ENCODE measurements at places on chromosomes 2 and 18.

DNA sequence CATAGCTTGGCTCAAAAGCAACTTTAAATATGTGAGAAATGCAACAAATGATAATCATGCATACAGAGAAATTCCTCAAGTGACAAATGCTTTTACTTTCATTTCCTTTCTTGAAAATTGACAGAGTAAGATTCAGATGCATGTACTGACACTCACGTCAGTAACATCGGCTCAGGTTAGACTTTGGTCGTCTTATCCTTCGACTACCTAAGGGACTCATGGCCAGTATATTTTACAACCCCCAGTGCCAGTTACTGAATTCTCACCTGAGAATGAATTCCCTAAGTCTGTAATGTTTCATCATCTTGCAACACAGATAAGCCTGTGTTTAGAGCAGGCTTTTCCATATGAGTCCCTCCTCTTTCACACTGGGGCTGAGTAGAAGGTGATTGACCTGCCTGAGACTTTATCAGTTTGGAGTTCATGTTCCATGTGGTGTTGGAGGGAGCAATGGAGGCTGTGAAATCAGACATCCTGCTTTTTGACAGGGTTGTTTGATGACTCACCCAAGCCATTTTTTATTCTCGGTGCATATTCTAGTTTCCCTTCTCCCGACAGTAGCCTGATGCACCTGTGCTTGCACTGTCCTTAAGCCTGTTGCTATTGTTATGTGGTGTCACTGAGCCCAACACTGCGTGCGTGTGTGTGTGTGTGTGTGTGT is 30.5 kb upstream of the ATP8B1 start:
- no peak for DNase-seq

GRCh38 chr2:182852801-182853200 is 13.6 kb downstream of the FRZB start:
- no peak for DNase-seq

GRCh38 chr2:121052023-121052422 is 233.0 kb downstream of the TFCP2L1 start:
- DNase-seq, result no peak

DNA sequence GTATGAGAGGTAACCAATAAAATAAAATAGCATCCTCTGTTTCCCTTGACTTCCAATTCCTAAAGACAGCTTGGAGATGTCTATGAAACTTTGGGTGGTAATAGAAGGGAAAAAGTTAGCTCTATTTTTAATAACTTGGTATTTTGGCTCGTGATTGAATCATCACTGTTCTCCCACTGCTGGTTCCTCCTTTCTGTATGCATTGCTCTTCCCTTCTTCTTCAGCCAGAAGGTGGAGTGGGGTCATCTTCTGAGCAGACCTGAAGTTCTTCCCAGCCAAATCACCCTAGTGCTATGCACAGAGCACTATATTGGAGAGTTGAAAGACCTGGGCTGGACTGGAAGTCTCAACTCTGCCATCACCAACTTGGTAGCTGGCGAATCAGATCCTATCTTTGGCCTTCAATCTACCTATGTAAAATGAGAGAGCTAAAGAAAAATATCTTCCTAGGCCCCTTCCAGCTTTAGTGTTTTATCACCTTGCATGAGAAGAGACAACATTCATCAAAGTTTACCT is 54.1 kb downstream of the CPO start:
- DNase-seq, result no peak

- DNase-seq, result no peak
These were observed 322.4 kb downstream of the PTPRM start for GRCh38 chr18:7889515-7889914.

- DNase-seq, result no peak
These were observed 93.9 kb downstream of the MGAT5 start for GRCh38 chr2:134347756-134348155.

- no peak for DNase-seq
These were observed 7.3 kb upstream of the IL1B start for GRCh38 chr2:112843836-112844235.

DNA sequence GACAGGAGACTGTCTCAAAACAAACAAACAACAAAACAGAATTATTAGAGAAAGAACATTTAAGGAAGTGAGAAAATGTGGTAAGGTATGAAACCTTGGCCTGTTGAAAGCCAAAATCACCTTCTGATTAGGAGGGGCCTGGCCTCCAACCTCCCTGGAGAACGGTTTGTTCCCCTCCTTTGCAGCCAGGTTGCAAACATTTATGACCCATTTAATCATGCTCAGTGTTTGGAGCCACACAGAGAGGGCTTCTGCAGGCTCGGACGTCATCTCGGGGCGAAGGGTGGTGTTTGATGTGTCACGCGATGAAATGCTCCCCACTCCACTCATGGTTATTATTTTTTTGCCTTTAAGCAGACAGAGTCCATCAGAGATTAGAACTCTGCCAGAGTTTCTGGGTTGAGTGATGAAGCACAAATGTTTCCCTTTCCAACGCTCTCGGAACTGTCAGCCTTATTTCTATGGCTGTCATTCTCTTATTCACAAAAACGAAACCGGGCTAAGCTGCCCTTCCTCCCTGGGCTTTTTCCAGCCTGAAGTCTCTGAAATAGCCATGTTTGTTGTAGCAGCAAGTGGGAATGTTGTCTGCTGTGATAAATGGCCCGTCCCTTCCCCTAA is 33.6 kb upstream of the ROCK2 start:
- no peak for DNase-seq

- DNase-seq, result no peak
These were observed 1.2 kb upstream of the ME2 start for GRCh38 chr18:50877545-50878265.

- no peak for DNase-seq
These were observed 98.1 kb downstream of the CRIM1 start for GRCh38 chr2:36453652-36454051.

DNA sequence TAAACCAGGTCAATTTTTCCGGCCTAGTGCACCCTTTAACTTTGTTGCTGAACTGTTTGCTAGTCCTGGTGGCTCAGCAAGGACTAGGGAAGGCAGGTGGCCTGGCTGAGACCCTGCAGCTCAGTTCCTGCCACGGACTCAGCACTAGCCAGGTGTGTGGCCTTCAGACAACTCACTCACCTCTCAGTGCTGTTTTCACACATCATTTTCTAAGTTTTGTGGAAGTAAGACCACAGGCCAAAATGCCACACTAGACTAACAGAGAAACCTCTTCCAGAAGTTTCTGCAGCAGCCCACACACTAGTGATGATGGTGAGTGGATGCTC is 65.9 kb upstream of the SLC1A4 start:
- DNase-seq, result no peak

GRCh38 chr18:74395648-74396154 is 61.4 kb downstream of the DIPK1C start:
- no peak for DNase-seq

DNA sequence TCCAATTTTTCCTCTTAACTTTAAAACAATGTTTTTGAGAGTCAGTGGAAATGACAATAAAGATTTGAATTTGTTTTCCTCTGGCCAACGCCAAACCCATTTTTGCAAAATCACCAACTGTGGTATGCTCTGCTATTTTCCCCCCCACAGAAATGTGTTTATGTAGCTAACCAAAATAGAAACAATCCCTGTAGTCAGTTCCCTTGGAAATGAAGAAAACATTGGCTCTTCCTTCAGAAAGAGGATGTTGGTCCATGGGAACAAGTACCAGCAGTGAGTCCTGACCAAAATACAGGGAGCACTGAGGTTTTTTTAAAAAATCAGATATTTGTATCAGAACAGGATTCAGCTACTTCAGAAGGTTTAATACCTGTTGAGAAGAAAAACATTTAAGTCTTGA is 65.3 kb downstream of the SLC40A1 start:
- no peak for DNase-seq

GRCh38 chr2:199147216-199147615 is 310.5 kb downstream of the SATB2 start:
- no peak for DNase-seq

- no peak for DNase-seq
These were observed 273.5 kb downstream of the PIK3C3 start for GRCh38 chr18:42228581-42228980.

GRCh38 chr18:39966275-39966674 is 1988.8 kb upstream of the PIK3C3 start:
- no peak for DNase-seq

GRCh38 chr2:222305516-222306392 is 7.0 kb upstream of the PAX3 start:
- no peak for DNase-seq
